ENCODE measurements at places on chromosomes 5 and 9. TPM values are rescaled to one million over a fixed set of nuclear protein-coding genes. Genes with fewer than 3 reads are reported as not detected.

The FCHO2 gene
- total RNA-seq, result 37.5 TPM

The GZMA gene
- total RNA-seq, result not detected

The AGXT2 gene
- total RNA-seq, result not detected

The OR1Q1 gene
- not detected for total RNA-seq

The SLC45A2 gene
- not detected for total RNA-seq

The IARS1 gene
- 52.2 TPM for total RNA-seq

The NSD1 gene
- total RNA-seq, result 40.2 TPM

The FAM53C gene
- total RNA-seq, result 15.5 TPM

The C9orf50 gene
- 0.90 TPM for total RNA-seq

The EIF4EBP3 gene
- 29.4 TPM for total RNA-seq

The HTR1A gene
- total RNA-seq, result not detected

The PCDHGA11 gene
- total RNA-seq, result 8.6 TPM

- no peak overlapping the region for H3K4me3 ChIP-seq
- no peaks in the 10 kb centered on the region for H3K36me3 ChIP-seq
- no peak overlapping the region for H3K27ac ChIP-seq
Measured at GRCh38 chr9:107562798-107563197, 73.2 kb upstream of the KLF4 start.

DNA sequence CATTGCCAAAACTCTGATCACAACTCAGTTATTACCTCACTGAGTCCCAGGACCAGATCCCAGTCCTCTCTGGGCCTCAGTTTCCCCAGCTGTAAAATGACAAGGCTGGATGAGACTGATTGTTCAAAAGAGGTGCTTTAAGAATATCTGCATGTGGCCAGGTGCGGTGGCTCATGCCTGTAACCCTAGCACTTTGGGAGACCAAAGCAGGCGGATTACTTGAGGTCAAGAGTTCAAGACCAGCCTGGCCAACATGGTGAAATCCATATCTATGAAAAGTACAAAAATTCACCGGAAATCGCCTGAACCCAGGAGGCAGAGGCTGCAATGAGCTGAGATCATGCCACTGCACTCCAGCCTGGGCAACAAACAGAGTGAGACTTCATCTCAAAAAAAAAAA lies 8.3 kb downstream of the ATOX1 start:
- DNase-seq, result no peak
- peaks cover 23% of the 10 kb centered on the region for H3K36me3 ChIP-seq
- peak overlapping the region; percentile 5 for H3K27ac ChIP-seq
- H3K27me3 ChIP-seq, result no peaks in the 10 kb centered on the region
- H3K4me1 ChIP-seq, result peaks cover 8% of the 10 kb centered on the region

DNA sequence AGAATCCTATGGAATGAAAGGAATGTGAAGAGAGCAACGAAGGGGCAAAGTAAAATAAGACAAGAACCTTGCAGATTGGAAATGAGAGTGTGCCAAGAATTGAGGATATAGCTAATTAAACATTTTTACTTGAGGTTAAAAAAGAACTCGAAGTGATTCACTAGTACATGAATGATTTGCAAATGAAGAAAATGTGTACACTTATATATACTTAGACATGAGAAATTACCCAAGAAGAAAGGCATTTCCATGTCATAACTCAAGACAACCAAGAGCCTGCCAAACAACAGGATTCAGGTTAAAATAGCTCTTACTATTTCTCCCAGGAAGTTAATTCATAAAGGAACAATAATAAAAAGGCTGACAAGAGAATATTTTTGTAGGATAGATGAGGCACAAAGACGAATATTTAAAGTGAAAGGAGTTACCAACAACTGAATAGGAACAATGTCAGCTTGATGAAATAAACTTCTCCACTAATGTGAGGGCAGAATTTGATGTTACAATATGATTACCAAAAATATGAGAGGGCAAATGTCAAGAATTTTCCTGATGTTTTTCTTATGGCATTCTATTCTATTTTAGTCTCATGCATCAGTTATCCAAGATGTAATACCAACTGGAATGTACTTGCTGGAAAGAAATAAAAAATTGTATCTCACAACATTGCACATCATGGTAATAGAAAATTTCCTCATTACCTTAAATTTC lies 18.9 kb upstream of the NPR3 start:
- no peak overlapping the region for H3K27ac ChIP-seq
- no peak for DNase-seq
- no peaks in the 10 kb centered on the region for H3K4me1 ChIP-seq
- H3K4me3 ChIP-seq, result no peak overlapping the region
- no peaks in the 10 kb centered on the region for H3K27me3 ChIP-seq

DNA sequence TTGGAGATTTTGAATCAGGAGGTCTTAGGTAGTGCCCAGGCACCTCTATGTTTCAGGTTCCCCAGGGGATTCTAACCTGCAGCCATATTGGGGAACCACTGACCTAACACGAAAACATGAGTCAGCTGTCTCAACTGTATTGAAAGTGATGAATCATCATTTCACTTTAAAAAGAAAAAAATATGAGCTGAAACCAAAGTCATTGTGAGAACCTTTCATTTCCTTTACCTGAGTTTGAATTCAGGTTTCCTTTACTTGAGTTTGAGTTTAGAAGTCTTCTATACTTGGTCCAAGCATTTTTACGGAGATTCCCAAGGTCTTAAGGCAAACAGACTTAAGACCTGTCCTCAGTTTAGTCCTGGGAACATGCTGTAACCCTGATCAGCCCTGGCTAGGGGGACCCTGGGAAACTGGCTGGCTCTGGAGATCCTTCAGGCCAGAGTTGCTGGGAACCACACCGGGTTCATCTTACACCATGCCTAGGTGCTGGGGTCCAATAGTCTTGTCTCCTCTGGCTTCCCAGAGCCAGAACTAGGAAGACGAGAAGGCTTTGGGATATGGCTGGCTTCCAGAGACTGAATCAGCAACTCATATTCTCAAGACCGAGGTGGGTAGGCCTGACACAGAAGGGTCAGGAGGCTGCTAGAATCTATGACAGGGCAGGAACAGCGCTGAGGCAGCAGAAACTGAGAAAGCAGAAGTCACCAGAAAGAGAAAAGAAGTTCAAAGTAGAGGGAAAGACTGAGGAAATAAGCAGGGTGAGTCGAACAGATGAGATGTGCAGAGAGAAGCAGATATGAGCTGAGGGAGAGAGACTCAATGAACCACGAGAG lies 16.4 kb upstream of the PDCD1LG2 start:
- no peaks in the 10 kb centered on the region for H3K27me3 ChIP-seq
- DNase-seq, result no peak
- peak overlapping the region; percentile 67 for H3K27ac ChIP-seq

GRCh38 chr9:122015170-122015821 lies 77.8 kb downstream of the TTLL11 start:
- no peaks in the 10 kb centered on the region for H3K27me3 ChIP-seq
- no peaks in the 10 kb centered on the region for H3K36me3 ChIP-seq
- no peak overlapping the region for H3K4me3 ChIP-seq
- H3K27ac ChIP-seq, result no peak overlapping the region
- DNase-seq, result no peak

- H3K4me3 ChIP-seq, result no peak overlapping the region
- no peaks in the 10 kb centered on the region for H3K27me3 ChIP-seq
- no peak overlapping the region for H3K27ac ChIP-seq
- no peaks in the 10 kb centered on the region for H3K4me1 ChIP-seq
Measured at GRCh38 chr9:92971776-92972175, 24.5 kb downstream of the FGD3 start.

- no peaks in the 10 kb centered on the region for H3K4me1 ChIP-seq
- H3K36me3 ChIP-seq, result no peaks in the 10 kb centered on the region
- no peak for DNase-seq
- no peak overlapping the region for H3K27ac ChIP-seq
Measured at GRCh38 chr9:17682684-17683083, 103.8 kb downstream of the SH3GL2 start.

GRCh38 chr5:15620501-15620900 lies 120.5 kb downstream of the FBXL7 start:
- peak overlapping the region; percentile 79 for H3K27ac ChIP-seq
- H3K27me3 ChIP-seq, result no peaks in the 10 kb centered on the region
- no peak overlapping the region for H3K4me3 ChIP-seq

DNA sequence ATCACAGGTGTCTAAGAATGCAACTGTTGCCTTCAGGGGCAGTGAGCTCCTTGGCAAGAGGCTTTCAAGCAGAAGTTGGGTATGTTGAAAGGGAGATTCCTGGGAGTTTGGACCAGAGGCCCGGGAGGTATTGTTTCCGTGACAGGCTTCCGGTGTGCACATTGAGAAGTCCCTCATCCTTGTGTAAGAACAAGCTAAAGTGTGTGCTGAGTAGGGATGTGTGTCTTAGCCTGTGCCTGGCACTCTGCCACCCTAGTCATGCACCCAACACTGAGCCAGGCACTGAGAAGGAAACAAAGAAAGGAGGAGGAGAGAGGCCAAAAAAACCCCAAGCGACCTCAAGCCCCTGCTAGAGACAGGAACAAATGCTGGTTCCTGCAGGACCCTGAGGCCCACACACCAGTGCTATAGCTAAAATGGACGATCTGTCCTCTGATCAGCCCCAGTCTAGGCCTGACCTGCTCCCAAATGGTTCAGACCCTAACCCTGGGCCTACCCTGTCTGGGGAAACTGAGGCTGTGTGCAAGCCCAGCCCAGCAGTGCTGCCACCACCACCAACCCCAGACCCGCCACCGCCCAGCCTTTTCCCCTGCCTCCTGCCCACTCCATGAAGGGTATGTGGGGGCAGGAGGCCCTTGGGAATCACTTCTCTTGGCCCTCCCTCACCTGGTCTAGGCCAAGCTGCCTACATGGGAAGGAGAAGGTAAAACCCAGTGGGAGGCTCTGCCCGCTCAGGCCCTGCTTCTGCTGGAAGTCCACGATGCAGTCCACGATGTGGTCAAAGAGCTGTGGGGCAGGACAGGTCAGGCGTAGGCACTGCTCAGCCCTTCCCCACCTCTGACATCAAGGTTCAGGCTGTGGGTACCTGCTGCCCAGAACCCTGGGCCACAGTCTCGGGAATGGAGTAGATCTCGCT lies 12.6 kb downstream of the HK3 start:
- no peak overlapping the region for H3K27ac ChIP-seq
- no peaks in the 10 kb centered on the region for H3K4me1 ChIP-seq
- H3K36me3 ChIP-seq, result peaks cover 3% of the 10 kb centered on the region
- no peak for DNase-seq
- no peaks in the 10 kb centered on the region for H3K27me3 ChIP-seq

DNA sequence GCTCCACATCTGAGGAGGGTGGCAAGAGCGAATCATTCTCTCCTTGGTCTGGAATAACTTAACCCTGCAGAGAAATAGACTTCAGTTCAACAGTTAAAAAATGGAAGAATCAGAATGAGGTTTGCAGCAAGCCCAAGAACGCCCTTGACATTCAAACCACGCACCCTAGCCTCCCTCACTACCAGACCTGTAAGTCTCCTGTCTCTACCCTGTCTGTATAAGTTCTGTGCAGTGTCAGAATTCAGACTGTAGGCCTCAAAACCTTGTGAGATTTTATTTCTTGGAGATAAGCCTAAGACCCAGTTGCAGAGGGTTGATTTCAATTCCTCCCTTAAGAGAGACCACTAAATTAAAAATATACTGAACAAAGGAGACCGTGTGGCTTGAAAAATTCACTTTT lies 35.8 kb upstream of the PLPP1 start:
- H3K27ac ChIP-seq, result peak overlapping the region; percentile 47
- no peak overlapping the region for H3K4me3 ChIP-seq
- H3K4me1 ChIP-seq, result peaks cover 25% of the 10 kb centered on the region
- no peak for DNase-seq
- no peaks in the 10 kb centered on the region for H3K27me3 ChIP-seq

GRCh38 chr9:37937366-37937765 lies 33.4 kb upstream of the SLC25A51 start:
- H3K27me3 ChIP-seq, result no peaks in the 10 kb centered on the region
- H3K36me3 ChIP-seq, result no peaks in the 10 kb centered on the region
- H3K4me1 ChIP-seq, result peaks cover 8% of the 10 kb centered on the region

DNA sequence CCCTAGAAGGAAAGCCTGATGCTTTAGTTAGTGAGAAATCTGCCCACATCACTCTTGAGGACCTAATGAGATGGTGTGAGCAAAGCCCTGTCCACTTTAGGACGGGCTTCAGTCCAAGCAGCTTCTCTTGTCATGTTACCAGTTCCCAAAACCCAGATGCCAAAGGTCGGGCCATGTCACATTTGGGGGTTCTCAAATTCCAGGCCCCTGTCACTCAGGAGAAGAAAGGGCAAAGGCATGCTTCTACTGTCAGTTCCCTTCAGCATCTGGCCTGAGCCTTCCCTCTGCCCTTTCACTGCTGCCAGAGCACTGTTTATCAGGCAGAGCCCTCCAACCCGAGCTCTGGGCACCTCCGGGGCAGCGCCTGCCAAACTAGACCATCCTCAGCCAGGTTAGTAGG lies 556.0 kb downstream of the BNC2 start:
- H3K27me3 ChIP-seq, result no peaks in the 10 kb centered on the region
- no peak overlapping the region for H3K4me3 ChIP-seq
- no peak for DNase-seq

DNA sequence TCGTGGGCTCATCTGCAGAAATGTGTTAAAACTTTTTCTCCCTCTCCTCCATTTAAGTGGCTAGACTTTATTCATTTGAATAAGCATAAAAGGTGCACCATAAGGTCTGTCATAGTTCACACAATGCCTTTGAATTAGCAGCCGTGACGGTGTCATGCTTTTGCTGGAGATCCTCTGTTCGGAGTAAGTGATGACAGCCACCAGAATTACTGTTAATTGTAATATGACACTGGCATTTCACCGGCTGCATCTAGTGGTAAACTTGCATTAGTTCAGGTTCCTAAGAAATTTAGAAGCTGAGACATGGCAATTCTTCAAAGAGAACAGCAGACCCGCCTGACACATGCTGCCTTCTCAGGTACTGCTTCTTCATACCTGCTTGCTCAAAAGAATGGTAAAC lies 241.7 kb downstream of the EBF1 start:
- no peak for DNase-seq
- no peaks in the 10 kb centered on the region for H3K27me3 ChIP-seq
- H3K4me3 ChIP-seq, result no peak overlapping the region

DNA sequence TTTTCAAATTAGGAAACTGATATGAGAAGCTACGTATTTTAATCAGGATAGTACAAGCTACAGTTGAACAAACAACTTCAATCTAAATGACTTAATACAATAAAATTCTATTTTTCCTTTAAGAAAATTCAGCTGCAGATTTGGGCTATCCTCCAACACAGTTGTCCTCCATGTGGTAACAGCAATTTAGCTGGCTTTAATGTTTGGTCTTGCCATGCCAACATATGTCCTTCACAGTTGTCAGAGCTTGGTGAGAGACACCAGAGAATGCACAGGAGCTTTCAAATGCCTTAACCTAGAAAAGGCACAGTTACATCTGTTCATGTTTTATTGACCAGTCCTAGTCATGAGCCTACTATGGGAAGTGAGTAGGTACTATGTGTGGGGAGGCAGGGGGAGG lies 10.8 kb downstream of the FAM174A start:
- no peaks in the 10 kb centered on the region for H3K27me3 ChIP-seq
- no peak overlapping the region for H3K27ac ChIP-seq
- H3K4me3 ChIP-seq, result no peak overlapping the region
- no peaks in the 10 kb centered on the region for H3K4me1 ChIP-seq

Data from tibial nerve (tissue), 4 donors.